GM23248 (cell line): ENCODE measurements at places on chromosomes 12 and 14. TPM values are rescaled to one million over a fixed set of nuclear protein-coding genes. Genes with fewer than 3 reads are reported as not detected.

DNA sequence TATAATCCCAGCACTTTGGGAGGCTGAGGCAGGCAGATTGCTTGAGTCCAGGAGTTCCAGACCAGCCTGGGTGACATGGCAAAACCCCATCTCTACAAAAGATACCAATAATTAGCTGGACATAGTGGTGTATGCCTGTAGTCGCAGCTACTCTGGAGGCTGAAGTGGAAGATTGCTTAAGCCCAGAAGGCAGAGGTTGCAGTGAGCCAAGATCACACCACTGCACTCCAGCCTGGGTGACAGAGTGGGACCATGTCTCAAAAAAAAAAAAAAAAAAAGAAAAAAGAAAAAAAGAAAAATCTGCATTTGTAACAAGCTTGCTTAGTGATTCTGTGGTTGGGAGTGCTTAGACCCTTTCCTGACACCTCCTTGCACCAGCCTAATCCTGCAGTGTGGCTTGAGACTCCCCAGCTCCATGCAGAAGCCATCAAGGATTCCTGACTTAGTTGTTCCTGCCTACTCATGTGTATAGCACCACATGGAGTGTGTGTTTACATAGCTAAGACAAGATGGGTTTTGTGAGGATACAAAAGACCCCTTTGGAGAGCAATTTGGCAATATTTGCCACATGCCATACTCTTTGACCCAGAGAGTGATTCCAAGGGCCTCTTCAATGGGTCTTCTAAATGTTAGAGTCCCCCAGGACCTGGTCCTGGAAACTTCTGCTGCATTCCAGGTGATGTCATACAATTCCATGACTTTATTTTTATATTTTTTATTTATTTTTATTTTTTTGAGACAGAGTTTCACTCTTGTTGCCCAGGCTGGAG lies 5.1 kb upstream of the TMED10 start:
- DNase-seq: no peak
- peaks cover 25% of the 10 kb centered on the region for H3K4me1 ChIP-seq
- H3K27me3 ChIP-seq: no peaks in the 10 kb centered on the region
- no peak overlapping the region for H3K4me3 ChIP-seq
- H3K27ac ChIP-seq: no peak overlapping the region

- no peaks in the 10 kb centered on the region for H3K27me3 ChIP-seq
- no peaks in the 10 kb centered on the region for H3K36me3 ChIP-seq
- peak overlapping the region; percentile 76 for H3K27ac ChIP-seq
- H3K4me3 ChIP-seq: peak overlapping the region; percentile 7; the same call in 1 of the 2 replicates
Observed at GRCh38 chr14:69317102-69317755, 57.3 kb downstream of the GALNT16 start.

DNA sequence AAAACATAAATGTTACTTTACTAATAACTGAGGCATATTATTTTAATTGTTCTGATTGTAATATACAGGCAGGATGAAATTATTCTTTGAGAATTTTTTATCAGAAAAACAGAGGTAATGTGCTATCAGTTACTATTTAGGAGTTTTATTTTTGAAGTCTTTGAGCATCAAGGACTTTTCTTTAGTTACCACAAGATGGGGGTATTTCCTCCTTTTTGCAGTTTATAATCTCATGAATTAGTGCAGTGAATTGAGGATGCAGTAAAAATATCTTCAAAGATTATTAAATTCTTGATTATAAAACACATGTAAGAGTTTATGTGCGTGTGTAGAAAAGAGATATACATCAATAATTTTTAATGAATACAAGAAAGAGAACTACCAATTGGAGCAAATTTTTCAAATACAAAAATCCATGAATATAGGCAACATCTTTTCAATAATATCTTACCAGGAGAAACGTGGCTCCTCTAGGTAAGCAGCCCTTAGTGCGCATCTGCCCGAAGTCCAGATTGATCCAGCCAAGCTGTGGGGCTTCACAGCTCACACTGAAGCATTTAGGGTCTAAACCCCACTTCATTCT lies 71.6 kb downstream of the ERGIC2 start:
- H3K36me3 ChIP-seq: no peaks in the 10 kb centered on the region
- no peaks in the 10 kb centered on the region for H3K27me3 ChIP-seq
- no peaks in the 10 kb centered on the region for H3K4me1 ChIP-seq
- H3K4me3 ChIP-seq: no peak overlapping the region
- peak; percentile 47 for DNase-seq
- no peak overlapping the region for H3K27ac ChIP-seq

The TAS2R8 gene
- polyA plus RNA-seq: not detected in 2 replicates

GRCh38 chr14:104486222-104486923 lies 93.2 kb upstream of the C14orf180 start:
- H3K27me3 ChIP-seq: no peaks in the 10 kb centered on the region
- no peak for DNase-seq
- H3K4me3 ChIP-seq: no peak overlapping the region

GRCh38 chr14:99598774-99599173 lies 5.2 kb downstream of the CCDC85C start:
- no peak overlapping the region for H3K27ac ChIP-seq
- no peaks in the 10 kb centered on the region for H3K27me3 ChIP-seq
- DNase-seq: no peak
- no peak overlapping the region for H3K4me3 ChIP-seq

DNA sequence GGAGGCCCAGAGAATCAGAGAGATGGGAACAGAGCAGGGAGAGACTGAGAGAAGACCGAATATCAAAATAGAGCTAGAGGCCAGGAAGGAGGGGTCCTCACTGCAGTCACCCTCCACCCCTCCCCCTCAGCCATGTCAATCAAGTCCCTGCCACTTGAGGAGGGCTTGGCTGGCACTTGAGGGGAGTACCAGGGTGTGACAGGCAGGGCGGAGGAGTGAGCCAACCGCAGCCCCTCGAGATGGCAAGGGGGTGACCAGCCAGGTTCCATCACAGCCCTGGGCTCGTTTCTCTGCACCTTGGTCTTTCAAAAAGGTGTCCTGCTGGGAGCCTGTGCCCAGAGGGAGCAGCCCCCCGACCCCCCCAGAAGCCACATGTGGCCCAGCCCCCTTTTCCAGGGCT lies 4.2 kb downstream of the AQP5 start:
- H3K4me3 ChIP-seq: no peak overlapping the region
- peaks cover 14% of the 10 kb centered on the region for H3K27me3 ChIP-seq
- no peaks in the 10 kb centered on the region for H3K36me3 ChIP-seq
- H3K4me1 ChIP-seq: no peaks in the 10 kb centered on the region
- no peak for DNase-seq

- no peaks in the 10 kb centered on the region for H3K27me3 ChIP-seq
- peak within 1 kb of the TSS; percentile 97 for H3K27ac ChIP-seq
- H3K36me3 ChIP-seq: no peaks in the 10 kb centered on the region
- peak; percentile 90 for DNase-seq
- H3K4me3 ChIP-seq: peak within 1 kb of the TSS; percentile 85
- peaks cover 22% of the 10 kb centered on the region for H3K4me1 ChIP-seq
Observed at GRCh38 chr12:53097564-53098353, at the start of gene IGFBP6. TSS of gene IGFBP6 (plus strand) at chr12:53097667. CDS start at chr12:53097718, 51 bp downstream.

DNA sequence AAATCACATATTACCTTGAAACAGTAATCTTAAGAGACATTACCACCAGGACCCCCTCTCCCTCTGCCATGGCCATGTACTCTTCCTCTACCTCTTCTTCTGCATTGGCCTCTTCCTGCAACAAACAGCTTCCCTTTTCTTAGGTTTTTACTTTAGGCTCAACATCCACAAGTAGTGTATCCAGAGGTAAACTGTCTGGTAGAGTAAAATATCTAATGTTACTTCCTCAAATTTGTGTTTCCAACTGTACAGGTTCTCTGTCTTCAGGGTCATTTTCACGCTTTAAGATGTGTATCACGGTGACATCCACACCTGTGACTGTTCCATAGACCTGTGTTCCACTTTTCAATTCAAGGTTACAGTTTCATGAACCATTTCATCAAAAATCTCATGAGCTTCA lies 13.4 kb downstream of the CDK17 start:
- H3K27ac ChIP-seq: no peak overlapping the region
- no peaks in the 10 kb centered on the region for H3K27me3 ChIP-seq
- DNase-seq: no peak
- peaks cover 40% of the 10 kb centered on the region for H3K4me1 ChIP-seq
- H3K36me3 ChIP-seq: no peaks in the 10 kb centered on the region

DNA sequence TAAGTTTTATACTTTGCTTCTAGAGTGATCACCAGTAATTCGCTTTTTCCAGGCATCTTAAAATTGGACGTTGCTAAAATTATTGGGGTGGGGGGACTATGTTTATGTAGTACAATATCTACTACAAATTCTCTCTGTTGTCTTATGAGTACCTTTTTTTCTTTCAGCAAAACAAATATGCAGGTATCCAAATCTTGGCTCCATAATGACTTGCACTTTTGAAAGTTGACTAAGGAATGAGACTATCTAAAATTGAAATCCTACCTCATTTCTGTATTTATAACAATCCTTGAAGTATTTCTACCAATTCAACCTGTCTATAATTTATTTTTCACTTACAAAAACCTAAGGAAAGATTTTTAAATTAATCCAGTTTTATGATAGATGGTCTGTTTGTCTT lies 2.4 kb downstream of the DYNC1H1 start:
- peaks cover 14% of the 10 kb centered on the region; the same call in 1 of the 2 replicates for H3K36me3 ChIP-seq
- peaks cover 49% of the 10 kb centered on the region for H3K4me1 ChIP-seq
- H3K27me3 ChIP-seq: no peaks in the 10 kb centered on the region
- no peak for DNase-seq
- H3K4me3 ChIP-seq: peak overlapping the region; percentile 95

DNA sequence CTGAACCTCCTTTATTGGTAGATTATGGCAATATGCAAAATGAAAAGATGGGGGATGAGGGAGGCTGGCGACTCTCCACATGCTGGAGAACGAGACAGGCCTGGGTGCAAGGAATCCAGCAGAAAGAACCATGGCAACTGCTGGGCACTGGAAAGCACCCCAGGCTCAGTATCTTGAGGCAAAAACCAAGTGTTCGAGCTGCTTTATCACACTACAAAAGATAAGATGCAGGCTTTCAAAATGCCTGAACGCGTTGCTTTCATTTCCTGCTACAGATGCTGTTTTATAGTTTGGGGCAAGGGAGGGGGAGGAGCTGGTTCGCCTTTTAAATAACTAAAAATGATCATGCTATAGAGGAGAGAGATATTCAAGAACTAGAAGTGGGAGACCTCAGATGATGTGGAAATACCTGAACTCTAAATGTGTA lies 38.9 kb downstream of the NIN start:
- no peaks in the 10 kb centered on the region for H3K27me3 ChIP-seq
- no peaks in the 10 kb centered on the region for H3K36me3 ChIP-seq
- peaks cover 8% of the 10 kb centered on the region for H3K4me1 ChIP-seq

- no peak overlapping the region for H3K4me3 ChIP-seq
- no peak overlapping the region for H3K27ac ChIP-seq
- DNase-seq: no peak
- no peaks in the 10 kb centered on the region for H3K36me3 ChIP-seq
- 0 out of 2 replicates have a peak, but pooled peaks cover 4% of the 10 kb centered on the region for H3K4me1 ChIP-seq
Observed at GRCh38 chr14:103869406-103870143, 22.2 kb upstream of the PPP1R13B start.

DNA sequence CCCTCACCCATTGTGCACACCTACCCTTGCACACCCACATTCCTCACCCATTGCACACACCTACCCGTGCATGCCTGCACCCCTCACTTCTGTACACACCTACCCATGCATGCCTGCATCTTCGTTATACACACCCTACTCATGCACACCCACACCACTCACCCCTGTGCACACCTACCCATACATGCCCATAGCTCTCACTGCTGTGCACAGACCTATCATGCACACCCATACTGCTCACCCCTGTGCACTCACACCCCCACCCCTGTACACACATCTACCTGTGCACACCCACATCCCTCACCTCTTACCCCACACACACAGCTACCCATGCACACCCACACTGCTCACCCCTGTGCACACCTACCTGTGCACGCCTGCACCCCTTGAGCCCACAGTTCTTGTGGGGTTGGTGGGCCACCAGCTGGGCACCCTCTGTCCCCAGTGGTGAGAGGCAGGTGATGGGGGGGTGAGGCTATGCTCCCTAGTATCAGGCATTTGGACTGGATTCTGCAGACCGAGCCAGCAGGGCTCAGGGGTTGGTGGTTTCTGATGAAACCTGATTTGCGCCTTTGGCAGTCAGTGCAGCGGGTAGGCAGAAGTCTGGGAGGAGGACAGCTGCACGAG lies 15.6 kb downstream of the CEP170B start:
- no peaks in the 10 kb centered on the region for H3K27me3 ChIP-seq
- H3K27ac ChIP-seq: no peak overlapping the region
- no peaks in the 10 kb centered on the region for H3K4me1 ChIP-seq
- H3K4me3 ChIP-seq: no peak overlapping the region
- no peaks in the 10 kb centered on the region for H3K36me3 ChIP-seq

DNA sequence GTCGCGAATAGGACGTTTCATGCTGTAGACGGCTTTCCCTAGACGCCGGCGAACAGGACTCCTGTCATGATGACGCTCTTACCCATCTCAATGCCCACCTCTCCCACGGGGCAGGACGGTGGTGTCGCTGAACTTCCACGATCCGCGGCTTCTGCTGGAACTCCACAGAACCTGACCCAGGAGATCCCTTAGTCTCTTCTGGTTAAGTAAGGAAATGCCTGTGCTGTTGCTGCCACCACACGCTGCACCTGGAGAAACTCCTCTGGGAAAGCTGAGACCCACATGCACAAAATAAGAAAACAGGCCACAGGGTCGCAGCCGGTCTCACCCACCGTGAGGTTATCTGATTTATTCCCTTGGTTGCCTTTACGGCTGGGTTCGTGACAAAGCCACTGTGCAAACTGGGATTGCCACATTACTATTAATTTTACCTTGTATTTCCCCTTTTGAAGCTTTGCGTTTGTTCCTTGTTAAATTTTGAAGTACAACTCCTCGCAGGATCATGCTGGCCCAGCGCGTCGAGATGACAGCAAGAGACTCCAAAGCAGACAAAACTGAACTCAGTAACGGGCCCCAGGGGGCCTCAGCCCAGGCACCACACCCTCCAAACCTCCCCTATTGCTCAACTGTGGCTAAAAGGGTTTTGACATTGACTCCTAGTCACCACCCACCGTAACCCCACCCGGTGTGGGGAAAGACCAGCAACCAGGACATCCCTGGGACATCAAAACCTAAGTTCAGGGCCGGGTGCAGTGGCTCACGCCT lies 9.2 kb upstream of the MMP17 start:
- H3K27ac ChIP-seq: no peak overlapping the region
- DNase-seq: peak; percentile 32
- H3K27me3 ChIP-seq: no peaks in the 10 kb centered on the region
- H3K36me3 ChIP-seq: no peaks in the 10 kb centered on the region
- no peak overlapping the region for H3K4me3 ChIP-seq

- H3K36me3 ChIP-seq: peaks cover 11% of the 10 kb centered on the region
- peak overlapping the region; percentile 24; the same call in 1 of the 2 replicates for H3K27ac ChIP-seq
- H3K27me3 ChIP-seq: no peaks in the 10 kb centered on the region
- peak overlapping the region; percentile 38; the same call in 1 of the 2 replicates for H3K4me3 ChIP-seq
- peak; percentile 71 for DNase-seq
Observed at GRCh38 chr14:100849115-100849781, 23.3 kb downstream of the MEG3 start.

The TPPP2 gene
- not detected in 2 replicates for polyA plus RNA-seq

- peak; percentile 32 for DNase-seq
- H3K4me3 ChIP-seq: no peak overlapping the region
- H3K36me3 ChIP-seq: no peaks in the 10 kb centered on the region
- no peaks in the 10 kb centered on the region for H3K4me1 ChIP-seq
- no peak overlapping the region for H3K27ac ChIP-seq
Observed at GRCh38 chr14:69346710-69347109, 51.4 kb downstream of the ERH start.

GRCh38 chr12:76948879-76949278 lies 70.1 kb upstream of the CSRP2 start:
- H3K27me3 ChIP-seq: no peaks in the 10 kb centered on the region
- no peak for DNase-seq
- H3K36me3 ChIP-seq: no peaks in the 10 kb centered on the region

- DNase-seq: no peak
- no peak overlapping the region for H3K27ac ChIP-seq
- H3K4me1 ChIP-seq: no peaks in the 10 kb centered on the region
Observed at GRCh38 chr12:117526757-117527478, 165.5 kb upstream of the NOS1 start.

The LTBR gene
- polyA plus RNA-seq: 113 and 117 TPM in 2 replicates
